GOT3 (cell line): ENCODE measurements at places on chromosomes 1 and 21.

GRCh38 chr1:22660716-22661241 lies 7.7 kb downstream of the C1QB start:
- no peak for DNase-seq

- no peak for DNase-seq
Observed at GRCh38 chr1:151790940-151791651, 796 bp upstream of the TDRKH start.

DNA sequence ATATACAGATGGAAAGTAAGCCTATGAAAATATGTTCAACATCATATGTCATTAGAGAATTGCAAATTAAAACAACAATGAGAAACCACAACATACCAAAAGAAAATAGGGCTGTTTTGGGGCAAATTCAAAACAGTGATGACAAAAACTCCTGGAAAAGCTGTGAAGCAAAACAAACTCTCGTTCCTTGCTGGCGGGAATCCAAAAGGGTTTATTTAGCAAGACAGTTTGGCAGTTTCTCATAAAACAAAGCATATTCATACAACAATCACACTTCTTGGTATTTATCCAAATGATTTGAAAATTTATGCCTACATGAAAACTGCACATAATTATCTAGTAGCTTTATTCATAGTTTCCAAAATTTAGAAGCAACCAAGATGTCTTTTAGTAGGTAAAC lies 44.4 kb downstream of the COL11A1 start:
- no peak for DNase-seq

DNA sequence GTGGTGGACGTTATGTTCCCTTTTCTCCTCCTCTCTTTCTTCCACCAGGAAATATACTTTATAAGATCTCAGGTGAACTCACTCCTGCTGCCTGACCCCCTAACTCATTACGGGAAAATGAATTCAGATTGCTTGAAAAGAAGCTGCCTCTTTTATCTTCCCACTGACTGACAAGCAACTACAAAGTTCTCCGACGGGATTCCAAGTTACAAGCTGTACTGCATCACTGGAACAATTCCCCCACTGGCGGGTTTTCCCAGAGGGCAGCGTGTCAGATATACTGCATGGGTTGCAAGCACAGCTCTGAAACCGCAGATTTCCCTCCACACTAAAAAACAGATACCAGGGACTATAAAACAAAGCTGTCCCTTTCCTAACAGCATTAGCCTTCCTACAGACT lies 390.6 kb downstream of the KCTD3 start:
- DNase-seq: no peak

- DNase-seq: no peak
Observed at GRCh38 chr1:3910049-3910731, 10.1 kb upstream of the C1orf174 start.

DNA sequence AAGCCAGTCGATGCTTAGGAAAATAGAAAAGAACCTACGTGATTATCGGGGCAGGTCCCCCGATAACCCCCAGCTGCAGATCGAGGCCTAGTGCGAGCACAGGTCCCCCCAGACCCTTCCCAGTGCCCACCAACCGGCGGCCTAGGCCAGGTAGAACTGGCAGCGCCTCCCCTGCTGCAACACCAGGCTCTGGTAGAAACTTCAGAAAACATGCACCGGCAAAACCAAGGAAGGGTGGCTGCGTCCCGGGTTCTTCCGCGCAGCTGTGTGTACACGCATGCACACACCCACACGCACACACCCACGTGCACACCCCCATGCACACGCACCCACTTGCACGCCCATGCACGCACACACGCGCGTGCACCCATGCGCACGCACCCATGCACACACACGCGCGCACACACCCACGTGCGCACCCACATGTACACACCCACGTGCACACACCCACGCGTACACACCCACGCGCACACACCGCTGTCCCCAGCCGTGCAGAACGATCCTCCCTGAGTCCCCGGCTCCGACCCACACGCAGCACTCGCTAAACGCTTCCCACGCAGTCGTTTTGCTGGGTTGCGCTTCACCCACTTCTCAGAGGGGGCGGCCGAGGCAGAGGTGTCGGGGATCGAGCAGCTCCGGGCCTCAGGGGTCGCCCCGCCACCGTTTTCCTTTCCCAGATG lies 5.2 kb downstream of the TSPEAR start:
- no peak for DNase-seq

- DNase-seq: no peak
Observed at GRCh38 chr21:16708101-16708835, 804.6 kb upstream of the CXADR start.

- no peak for DNase-seq
Observed at GRCh38 chr1:174007851-174008250, 14.3 kb downstream of the RC3H1 start.

- no peak for DNase-seq
Observed at GRCh38 chr1:43035821-43036741, 77.4 kb upstream of the SLC2A1 start.

DNA sequence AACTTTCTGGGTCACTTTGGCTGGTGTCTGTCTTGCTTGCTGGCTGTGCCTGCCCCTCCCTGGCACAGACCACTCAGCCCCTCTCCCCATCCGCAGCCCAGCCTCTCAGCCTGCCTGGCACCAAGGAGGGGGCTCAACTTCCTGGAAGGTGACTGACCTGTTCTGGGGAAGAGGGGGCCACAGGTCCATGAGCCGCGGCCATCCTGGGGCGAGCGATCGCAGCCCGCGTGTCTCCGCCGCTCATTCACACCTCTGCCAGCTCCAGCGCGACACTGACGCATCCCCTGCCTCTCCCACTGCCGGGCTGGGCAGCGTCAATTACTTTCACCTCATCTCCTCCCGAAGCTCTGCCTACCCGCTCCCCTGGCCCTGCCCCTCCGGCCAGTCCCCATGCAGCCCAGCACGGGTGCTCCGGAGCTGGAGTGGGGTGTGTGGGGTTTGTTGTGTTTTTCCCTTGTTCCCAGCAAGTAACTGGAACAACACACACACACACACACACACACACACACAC lies 14.3 kb downstream of the SLC6A9 start:
- no peak for DNase-seq

DNA sequence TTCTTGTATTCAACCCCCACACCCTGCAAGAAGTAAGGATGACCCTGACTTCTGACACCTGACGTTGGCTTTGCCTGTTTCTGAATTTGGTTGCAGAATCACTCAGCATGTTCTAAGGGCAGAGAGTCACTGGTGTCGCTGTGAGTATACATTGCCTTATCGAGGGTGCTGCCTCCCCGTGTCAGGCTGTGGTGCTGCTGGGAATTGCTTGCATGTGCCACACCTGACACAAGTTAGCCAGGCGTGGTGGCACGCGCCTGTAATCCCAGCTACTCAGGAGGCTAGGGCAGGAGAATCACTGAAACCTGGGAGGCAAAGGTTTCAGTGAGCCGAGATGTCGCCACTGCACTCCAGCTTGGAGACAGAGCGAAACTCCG lies 45.9 kb downstream of the WDR4 start:
- DNase-seq: no peak

- no peak for DNase-seq
Observed at GRCh38 chr1:30176477-30176876, 546.9 kb downstream of the MATN1 start.

DNA sequence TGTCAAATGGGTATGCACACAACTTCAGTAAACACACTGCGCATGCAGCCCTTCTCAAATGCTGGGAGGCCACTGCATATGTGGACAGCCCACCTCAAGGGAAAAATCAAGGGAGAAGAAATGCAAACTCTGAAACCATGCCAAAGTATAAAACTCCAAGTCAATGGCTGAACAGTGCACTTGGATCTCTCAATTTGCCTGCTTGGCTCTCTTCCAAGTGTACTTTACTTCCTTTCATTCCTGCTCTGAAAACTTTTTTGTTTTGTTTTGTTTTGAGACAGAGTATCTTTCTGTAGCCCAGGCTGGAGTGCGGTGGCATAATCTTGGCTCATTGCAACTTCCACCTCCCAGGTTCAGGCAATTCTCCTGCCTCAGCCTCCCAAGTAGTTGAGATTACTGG lies 18.8 kb upstream of the COP1 start:
- no peak for DNase-seq

- DNase-seq: no peak
Observed at GRCh38 chr1:181148636-181149035, 60.1 kb downstream of the IER5 start.

- DNase-seq: no peak
Observed at GRCh38 chr1:160134791-160135572, 16.4 kb upstream of the ATP1A4 start.

DNA sequence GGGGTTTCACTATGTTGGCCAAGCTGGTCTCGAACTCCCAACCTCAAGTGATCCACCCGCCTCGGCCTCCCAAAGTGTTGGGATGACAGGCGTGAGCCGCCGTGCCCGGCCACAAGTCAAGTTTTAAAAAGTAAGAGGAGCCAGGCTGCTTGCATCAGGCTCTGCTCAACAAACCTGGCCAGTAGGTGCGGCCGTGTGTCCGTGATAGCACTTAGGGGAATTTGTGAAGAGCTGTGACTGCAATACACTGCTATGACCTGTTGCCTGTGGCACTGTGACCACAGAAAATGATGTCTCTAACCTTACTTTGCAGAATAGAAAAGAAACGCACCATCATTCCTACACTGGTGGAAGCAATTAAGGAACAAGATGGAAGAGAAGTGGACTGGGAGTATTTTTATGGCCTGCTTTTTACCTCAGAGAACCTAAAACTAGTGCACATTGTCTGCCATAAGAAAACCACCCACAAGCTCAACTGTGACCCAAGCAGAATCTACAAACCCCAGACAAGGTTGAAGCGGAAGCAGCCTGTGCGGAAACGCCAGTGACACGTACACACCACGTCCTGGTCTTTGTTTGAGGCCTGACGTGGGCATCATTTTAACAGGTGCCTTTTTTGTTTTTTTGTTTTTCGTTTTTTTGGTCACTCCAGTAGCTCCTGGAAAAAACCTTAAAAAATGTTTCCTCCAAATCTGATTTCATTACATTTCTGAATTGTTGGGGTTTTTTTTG lies 16.7 kb downstream of the C1orf174 start:
- no peak for DNase-seq

DNA sequence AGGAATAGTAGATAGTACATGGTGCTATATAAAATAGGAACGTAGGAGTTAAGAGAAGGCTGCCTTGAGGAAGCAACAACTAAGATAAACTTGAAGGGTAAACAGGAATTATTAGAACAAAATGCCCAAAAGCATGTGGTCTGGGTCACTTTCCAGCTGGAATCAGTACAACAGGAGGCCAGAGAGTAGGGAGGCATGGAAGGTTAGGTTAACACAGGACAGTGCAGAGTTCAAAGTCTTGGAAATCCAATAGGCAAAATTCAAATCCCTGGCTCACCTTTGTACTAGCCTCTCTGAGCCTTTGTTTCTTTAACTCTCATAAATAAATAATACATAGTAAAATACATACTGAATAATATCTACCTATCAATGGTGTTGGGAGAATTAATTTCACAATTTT lies 69.0 kb upstream of the NEK7 start:
- no peak for DNase-seq

- no peak for DNase-seq
Observed at GRCh38 chr21:38796424-38796823, 9.3 kb upstream of the ETS2 start.

GRCh38 chr1:230503726-230504125 lies 77.6 kb upstream of the PGBD5 start:
- DNase-seq: no peak

DNA sequence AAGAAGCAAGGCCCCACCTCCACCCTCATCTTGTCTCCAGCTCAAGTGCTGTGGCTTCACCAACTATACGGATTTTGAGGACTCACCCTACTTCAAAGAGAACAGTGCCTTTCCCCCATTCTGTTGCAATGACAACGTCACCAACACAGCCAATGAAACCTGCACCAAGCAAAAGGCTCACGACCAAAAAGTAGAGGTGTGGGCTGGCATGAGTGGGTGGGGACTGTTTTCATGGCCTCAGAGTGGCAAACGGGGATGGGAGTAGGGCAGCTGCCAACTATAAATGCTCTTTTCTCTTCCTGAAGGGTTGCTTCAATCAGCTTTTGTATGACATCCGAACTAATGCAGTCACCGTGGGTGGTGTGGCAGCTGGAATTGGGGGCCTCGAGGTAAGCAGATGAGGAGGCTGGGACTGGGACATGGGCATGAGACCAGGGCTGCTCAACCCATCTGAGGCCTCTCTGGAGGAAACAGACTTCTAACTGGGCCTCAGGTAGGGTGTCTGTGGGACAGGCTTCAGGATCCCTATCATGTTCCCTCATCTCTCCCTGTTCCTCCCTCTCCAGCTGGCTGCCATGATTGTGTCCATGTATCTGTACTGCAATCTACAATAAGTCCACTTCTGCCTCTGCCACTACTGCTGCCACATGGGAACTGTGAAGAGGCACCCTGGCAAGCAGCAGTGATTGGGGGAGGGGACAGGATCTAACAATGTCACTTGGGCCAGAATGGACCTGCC lies 8.8 kb upstream of the P3R3URF start:
- DNase-seq: no peak

- no peak for DNase-seq
Observed at GRCh38 chr1:66517959-66518358, 16.0 kb upstream of the SGIP1 start.

- no peak for DNase-seq
Observed at GRCh38 chr1:213106298-213106697, 55.3 kb downstream of the RPS6KC1 start.

- no peak for DNase-seq
Observed at GRCh38 chr1:112674986-112675727, 698 bp downstream of the MOV10 start.
